Adrenal gland (tissue), 19 donors: ENCODE measurements at places on chromosomes 4 and X. TPM values are rescaled to one million over a fixed set of nuclear protein-coding genes. Genes with fewer than 3 reads are reported as not detected.

The SSX2 gene
- not detected for total RNA-seq

The MMRN1 gene
- total RNA-seq = 6.2 TPM

The SPARCL1 gene
- total RNA-seq = 174 TPM

The MAGED4 gene
- 0.18 TPM for total RNA-seq

The KLHL15 gene
- 75.3 TPM for total RNA-seq

The FRMPD4 gene
- not detected for total RNA-seq

The RRH gene
- not detected for total RNA-seq
